ENCODE measurements at places on chromosomes 11 and 22.

DNA sequence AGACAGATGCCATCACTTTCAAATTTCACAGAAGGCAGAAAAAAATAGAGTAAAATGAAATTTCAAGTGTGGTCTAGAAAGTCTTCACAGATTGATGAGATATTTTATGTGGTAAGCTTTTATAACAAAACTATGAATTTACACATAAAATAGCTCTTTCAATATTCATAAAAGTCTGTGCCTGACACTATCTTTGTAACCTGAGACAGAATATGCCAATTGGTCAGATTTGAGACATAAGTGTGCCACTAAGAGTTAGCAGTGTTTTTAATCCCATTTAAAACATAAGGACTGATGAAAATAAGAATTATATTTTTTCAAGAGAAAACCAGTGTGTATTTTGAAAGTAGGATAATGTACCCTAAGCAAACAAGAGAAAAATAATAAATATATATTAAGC is 769.5 kb upstream of the LUZP2 start:
- DNase-seq, result no peak

GRCh38 chr11:100732949-100733348 is 45.9 kb downstream of the ARHGAP42 start:
- DNase-seq, result no peak

DNA sequence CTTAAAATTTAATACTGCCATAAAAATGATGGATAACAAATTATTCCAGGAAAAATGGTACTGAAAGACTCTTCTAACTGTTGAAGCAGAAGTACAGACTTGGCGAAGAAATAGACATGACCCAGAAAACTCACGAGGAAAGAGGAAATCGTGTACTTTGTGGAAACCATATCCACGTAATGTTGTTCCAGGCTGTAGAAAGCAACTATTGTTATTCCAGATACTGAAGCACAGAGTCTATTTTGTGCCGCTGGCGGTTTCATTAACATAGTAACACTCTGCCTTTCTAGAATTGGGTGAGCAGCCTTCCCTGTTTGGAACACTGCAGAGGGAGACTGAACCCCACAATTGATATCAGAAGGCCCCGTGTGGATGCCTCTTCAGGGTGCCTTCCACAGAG is 310.6 kb downstream of the TBC1D22A start:
- DNase-seq, result no peak

DNA sequence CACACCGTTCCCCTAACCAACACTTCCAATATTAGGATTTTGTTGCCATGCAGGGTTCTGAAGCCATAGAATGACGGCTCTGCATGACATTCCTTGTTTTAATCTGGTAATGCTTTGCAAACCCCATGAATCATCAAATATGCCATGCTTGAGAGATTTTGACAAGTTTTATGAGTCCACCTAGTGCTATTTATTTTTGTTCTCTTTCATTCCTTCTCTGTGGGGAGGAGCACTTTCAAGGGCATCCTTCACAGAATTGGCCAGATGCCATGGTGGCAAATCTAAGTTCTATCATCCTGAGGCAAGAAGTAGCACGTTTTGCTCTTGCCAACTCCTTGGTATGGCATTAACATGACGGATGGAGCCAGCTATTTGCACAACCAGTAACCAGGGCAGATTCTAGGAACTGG is 268.4 kb downstream of the FAM76B start:
- DNase-seq, result no peak

DNA sequence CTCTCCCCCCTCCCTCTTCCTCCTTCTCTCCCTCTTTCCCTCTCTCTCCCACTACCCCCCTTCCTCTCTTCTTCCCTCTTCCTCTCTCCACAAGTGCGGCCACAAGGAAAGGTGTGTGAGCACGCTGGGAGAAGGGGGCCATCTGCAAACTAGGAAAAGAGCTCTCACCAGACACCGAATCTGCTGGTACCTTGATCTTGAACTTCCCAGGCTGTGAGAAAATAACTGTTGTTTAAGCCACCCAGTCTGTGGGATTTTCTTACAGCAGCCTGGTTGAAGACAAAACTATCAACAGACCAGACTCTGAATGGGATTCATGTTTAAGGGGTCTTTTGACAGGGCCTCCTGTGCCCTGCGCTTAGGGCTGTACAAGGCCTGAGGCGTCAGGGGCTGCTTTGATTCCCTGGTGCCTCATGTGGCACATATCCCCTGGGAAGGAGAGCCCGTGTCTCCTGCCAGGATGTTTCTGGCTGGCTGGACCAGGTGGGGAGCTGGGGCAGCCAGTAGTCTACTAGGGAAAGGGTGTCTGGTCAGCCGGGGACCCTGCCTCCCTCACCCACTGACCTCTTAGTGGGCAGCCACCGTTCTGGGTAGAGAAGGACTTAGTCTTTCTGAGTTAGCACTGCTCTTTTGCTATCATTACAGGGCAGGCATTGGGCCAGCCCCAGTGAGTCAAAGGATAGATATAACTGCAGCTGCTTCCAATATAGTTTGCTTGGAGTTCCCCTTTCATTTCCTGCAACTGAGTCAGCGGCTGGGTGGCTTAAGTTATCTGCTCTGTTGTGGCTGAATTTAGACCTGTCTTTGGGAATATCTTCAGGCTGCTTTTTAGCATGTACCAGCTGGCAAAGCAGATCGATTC is 6.2 kb downstream of the PANX1 start:
- no peak for DNase-seq

- DNase-seq, result no peak
Measured at GRCh38 chr22:39962071-39962470, 1.9 kb downstream of the TMA7B start.

All from substantia nigra (tissue), 51 donors.